ENCODE measurements at places on chromosomes 2 and 18.
A peak's percentile ranks its signal among the peaks of the same experiment; 100 is the strongest.

- H3K36me3 ChIP-seq: peaks cover 4% of the 10 kb centered on the region
- H3K27me3 ChIP-seq: peaks cover 17% of the 10 kb centered on the region
- no peak overlapping the region for H3K4me3 ChIP-seq
- H3K27ac ChIP-seq: no peak overlapping the region
- DNase-seq: no peak
- H3K4me1 ChIP-seq: peaks cover 7% of the 10 kb centered on the region
These were observed 1.4 kb upstream of the TUBA4B start for GRCh38 chr2:219251656-219252055.

- no peaks in the 10 kb centered on the region for H3K36me3 ChIP-seq
- H3K27ac ChIP-seq: no peak overlapping the region
- H3K27me3 ChIP-seq: no peaks in the 10 kb centered on the region
- DNase-seq: no peak
- no peak overlapping the region for H3K4me3 ChIP-seq
These were observed 124.9 kb downstream of the GREB1L start for GRCh38 chr18:21366896-21367295.

DNA sequence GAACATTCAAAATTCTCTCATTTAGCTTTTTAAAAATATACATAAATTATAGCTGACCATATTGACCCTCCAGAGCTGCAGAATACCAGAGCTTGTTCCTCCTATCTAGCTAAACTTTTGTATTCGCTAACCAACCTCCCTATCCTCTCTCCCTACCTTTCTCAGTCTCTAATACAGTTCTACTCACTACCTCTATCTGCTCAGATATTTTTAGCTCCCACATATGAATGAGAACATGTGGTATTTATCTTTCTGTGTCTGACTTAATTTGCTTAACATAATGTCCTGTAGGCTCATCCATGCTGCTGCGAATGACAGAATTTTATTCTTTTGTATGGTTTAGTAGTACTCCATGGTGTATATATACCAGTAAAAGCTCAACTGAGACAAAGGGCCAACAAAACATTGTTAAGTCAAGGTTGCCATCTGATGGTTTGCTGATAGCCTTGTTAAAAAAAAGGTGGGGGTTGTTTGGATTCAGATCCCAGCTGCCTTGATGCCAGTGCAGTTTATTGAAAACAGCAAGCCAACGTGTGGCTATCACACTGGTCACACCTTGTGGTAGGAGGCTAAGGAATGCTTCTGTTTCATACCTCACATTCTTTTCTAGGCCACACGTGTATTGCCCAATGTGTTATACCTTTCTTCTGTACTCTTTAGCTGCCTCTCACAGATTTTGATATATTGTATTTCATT lies 101.5 kb downstream of the VWA3B start:
- H3K27me3 ChIP-seq: no peaks in the 10 kb centered on the region
- H3K36me3 ChIP-seq: no peaks in the 10 kb centered on the region
- H3K4me3 ChIP-seq: no peak overlapping the region
- no peak overlapping the region for H3K27ac ChIP-seq
- no peak for DNase-seq

DNA sequence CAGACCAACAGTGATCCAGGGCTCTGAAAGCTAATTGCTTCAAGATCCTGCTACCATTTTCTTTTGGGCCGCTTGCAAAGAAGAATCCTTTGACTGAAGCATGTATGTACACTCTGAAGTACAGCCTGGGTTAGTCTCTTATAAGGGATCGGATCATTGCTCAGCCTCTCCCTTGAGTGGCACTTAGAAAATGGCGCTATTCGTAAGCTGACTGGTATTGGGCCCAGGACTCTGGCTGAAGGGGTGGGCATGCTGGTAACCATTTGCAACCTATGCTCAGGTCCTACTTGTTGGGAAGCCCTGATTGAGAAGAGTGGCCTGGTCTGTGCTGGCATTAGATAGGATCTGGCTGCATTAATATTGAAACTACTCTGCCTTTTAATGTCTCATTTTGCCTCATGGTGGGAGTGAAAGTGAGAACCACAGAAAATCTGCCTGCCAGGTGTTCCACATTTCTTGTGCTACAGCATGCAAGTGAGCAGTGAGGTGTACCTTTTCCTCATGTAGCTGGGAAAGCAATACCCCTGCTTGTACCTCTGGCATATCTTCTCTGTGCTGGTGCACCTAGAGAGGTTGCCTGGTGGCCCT lies 661 bp upstream of the MGAT5 start:
- DNase-seq: no peak
- no peak overlapping the region for H3K4me3 ChIP-seq
- H3K4me1 ChIP-seq: no peaks in the 10 kb centered on the region
- H3K27ac ChIP-seq: no peak overlapping the region
- no peaks in the 10 kb centered on the region for H3K27me3 ChIP-seq

DNA sequence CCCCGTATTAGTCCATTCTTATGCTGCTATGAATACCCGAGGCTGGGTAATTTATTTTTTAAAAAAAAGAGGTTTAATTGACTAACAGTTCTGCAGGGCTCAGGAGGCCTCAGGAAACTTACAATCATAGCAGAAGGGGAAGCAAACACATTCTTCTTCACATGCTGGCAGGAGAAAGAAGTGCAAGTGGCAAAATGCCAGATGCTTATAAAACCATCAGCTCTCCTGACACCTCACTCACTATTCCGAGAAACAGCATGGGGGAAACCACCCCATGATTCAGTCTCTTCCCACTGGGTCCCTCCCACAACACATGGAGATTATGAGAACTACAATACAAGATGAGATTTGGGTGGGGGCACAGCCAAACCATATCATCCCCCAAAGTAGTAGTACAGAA lies 2148.5 kb upstream of the PIK3C3 start:
- no peak for DNase-seq
- H3K36me3 ChIP-seq: no peaks in the 10 kb centered on the region
- H3K4me3 ChIP-seq: no peak overlapping the region
- H3K4me1 ChIP-seq: no peaks in the 10 kb centered on the region
- H3K27ac ChIP-seq: no peak overlapping the region

DNA sequence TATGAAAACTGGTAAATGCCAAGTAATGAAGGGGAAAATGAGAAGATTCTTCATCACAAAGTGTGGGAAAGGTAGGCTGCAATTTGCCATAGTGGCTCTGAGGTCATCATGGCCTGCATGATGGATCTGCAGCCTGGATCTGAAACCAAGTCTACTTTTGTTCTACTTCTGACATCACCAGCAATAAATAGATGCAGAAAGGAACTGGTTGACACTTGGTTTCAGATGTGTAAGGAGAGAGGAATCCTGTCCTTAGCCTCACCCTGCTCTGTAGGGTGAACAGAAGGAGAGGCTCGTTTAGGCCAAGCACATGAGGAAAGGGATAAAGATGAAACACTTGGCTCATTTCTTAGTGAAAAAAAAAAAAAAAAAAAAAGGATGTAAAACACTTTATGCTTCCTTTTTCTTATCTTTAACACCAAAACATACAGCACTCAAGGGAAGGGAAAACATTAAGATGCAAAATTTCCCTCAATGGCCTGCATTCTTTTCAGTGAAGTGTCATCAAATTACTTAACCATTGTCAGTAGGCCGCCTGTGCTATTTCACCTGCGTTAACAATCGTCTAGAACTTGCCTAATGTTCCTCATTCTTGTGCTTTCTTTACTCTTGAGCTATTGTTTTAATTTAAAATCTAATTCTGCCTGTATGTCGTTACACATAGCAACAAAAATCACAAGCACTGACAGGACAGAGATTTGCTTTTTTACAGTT lies 3.9 kb downstream of the NEB start:
- DNase-seq: no peak
- no peaks in the 10 kb centered on the region for H3K27me3 ChIP-seq
- H3K27ac ChIP-seq: no peak overlapping the region
- H3K36me3 ChIP-seq: no peaks in the 10 kb centered on the region
- peaks cover 8% of the 10 kb centered on the region for H3K4me1 ChIP-seq
- H3K4me3 ChIP-seq: no peak overlapping the region

DNA sequence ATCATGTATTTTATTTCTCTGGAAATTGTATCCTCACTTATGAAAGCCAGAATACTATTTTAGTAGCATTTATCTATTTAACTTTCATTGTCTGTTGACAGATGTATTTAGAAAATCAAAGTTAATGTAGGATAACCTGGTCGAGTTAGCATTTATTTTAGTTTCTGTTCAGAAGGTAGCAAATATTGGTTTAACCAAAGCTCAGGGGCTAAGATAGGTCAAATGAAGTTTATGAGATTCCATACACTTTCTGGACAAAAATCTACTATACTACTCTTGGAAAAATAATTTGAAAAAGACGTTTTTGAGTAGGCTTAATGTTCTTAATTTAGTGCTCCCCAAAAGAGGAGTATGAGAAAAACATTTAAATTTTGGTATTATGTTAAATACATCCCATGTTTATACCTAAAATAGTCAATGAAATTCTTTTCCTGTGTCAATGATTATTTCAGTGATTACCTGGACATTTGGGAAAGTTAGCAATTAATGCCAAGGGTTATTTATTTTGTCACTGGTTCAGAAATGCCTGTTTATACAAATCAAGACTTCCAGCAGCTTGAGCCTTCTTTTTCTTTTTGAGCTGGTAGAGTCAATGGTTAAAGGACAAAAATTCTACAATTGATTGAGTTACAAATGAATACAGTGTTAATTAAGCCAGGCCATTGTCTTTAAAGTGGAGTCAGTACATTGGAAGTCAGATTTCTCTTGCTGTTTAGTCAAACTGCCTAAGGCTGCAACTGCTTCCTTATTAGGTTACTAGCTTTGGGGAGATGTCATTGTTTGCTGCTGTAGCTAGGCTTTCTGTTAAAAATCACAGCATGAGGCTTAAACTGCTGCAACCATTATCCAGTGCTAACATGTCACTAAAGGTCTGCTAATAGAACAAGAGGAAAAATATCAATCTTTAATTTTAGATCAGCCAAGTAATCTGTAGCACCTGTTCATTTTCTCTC lies 182.3 kb downstream of the CAMKMT start:
- peaks cover 7% of the 10 kb centered on the region for H3K4me1 ChIP-seq
- H3K27me3 ChIP-seq: no peaks in the 10 kb centered on the region
- no peak overlapping the region for H3K4me3 ChIP-seq
- H3K36me3 ChIP-seq: no peaks in the 10 kb centered on the region
- no peak overlapping the region for H3K27ac ChIP-seq
- peak; percentile 72 for DNase-seq

GRCh38 chr2:170467568-170468422 lies 247.3 kb upstream of the SP5 start:
- H3K27me3 ChIP-seq: no peaks in the 10 kb centered on the region
- H3K27ac ChIP-seq: no peak overlapping the region
- no peaks in the 10 kb centered on the region for H3K4me1 ChIP-seq

GRCh38 chr2:28471214-28471613 lies 24.6 kb upstream of the PLB1 start:
- no peak overlapping the region for H3K27ac ChIP-seq
- H3K27me3 ChIP-seq: no peaks in the 10 kb centered on the region
- H3K4me3 ChIP-seq: no peak overlapping the region
- H3K36me3 ChIP-seq: no peaks in the 10 kb centered on the region
- H3K4me1 ChIP-seq: no peaks in the 10 kb centered on the region

GRCh38 chr18:57437766-57438671 lies 2.8 kb downstream of the ONECUT2 start:
- peak overlapping the region; percentile 61 for H3K4me3 ChIP-seq
- no peak for DNase-seq
- no peaks in the 10 kb centered on the region for H3K36me3 ChIP-seq
- peaks cover 12% of the 10 kb centered on the region for H3K4me1 ChIP-seq

GRCh38 chr2:67824186-67824585 lies 238.6 kb downstream of the C1D start:
- H3K4me3 ChIP-seq: no peak overlapping the region
- H3K36me3 ChIP-seq: no peaks in the 10 kb centered on the region
- H3K27ac ChIP-seq: no peak overlapping the region
- no peak for DNase-seq
- H3K27me3 ChIP-seq: no peaks in the 10 kb centered on the region

DNA sequence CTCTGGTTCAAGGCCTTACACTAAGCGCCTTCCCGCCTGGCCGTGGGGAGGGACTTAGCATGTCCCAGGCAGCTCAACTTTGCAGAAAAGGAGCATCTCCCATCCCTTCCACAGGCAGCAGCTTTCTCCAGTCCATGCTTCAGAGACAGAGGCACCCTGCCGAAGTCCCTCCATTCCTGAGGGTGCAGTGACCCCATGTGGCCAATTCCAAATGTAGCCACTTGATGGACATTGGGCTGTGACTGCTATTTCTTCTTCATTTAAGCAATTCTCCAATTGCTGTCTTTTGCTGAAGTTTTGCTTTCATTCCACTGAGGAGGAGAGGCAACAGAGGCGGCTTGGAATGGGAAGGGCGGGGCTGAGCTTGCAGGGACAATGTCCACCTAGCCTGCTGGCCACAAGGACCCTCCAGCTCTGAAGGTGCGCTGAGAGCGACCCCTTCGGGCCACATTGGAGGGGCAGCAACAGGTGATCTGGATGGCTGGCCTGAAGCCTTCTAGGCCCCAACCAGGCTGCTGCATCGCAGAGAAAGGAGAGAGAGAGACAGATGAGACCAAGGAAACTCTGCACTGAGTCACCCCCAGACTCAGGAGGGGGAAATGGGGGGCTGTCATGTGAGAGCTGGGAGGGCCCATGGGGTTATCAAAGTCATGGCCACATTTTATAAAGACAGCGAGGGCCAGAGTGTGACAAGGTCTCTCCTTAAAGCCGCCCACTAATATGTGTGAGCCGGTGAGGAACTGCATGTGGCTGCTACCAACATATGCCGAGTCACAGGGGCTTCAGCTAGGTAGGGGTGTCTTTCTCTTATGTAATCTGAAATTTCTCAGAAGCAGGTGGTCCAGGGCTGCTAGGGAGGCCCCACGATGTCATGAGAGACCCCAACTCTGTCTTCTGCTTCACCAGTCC lies 61.3 kb downstream of the LONRF2 start:
- no peak overlapping the region for H3K27ac ChIP-seq
- H3K36me3 ChIP-seq: no peaks in the 10 kb centered on the region
- H3K27me3 ChIP-seq: no peaks in the 10 kb centered on the region
- no peaks in the 10 kb centered on the region for H3K4me1 ChIP-seq
- peak; percentile 64 for DNase-seq

DNA sequence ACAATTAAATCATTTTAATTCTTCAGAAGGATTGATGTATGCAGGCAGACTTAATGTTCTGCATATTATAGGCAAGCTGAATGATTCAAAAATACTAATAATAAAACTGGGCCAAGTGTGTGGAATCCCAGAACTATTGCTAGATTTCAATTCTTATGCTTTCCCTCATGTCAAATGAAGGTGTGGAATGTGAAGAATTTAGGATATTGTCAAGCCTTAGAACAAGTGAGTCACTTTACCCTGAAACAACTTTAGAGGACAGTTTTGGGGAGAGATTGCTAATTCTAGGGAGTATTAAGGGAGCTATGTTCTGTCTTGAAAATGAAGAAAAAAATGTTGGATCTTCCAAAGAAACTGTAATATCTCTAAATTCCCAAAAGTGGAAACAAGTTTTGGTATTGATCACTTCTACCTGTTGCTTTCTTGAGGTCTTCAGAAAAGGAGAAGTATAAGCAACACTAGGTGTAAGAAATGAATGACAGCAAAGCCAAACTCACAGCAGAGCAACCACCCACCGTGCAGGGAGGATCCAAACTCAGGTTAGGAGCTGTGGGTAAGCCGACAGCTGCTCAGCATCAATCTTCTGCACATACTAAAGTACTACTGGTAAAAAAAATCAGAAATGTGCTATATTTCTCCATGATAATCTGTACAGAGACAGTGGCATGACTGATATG lies 818.1 kb downstream of the SLC4A3 start:
- H3K4me3 ChIP-seq: no peak overlapping the region
- H3K27me3 ChIP-seq: no peaks in the 10 kb centered on the region
- H3K27ac ChIP-seq: no peak overlapping the region
- H3K36me3 ChIP-seq: no peaks in the 10 kb centered on the region

GRCh38 chr2:98870516-98871158 lies 65.4 kb downstream of the CRACDL start:
- H3K36me3 ChIP-seq: no peaks in the 10 kb centered on the region
- peaks cover 3% of the 10 kb centered on the region for H3K4me1 ChIP-seq
- peak; percentile 11 for DNase-seq
- H3K27ac ChIP-seq: no peak overlapping the region
- no peaks in the 10 kb centered on the region for H3K27me3 ChIP-seq

Measured in iPS DF 6.9 (cell line).